ENCODE measurements at places on chromosomes 11 and 22.
A peak's percentile ranks its signal among the peaks of the same experiment; 100 is the strongest.

- DNase-seq, result peak; percentile 49
Measured at GRCh38 chr22:41915035-41915785, at the start of gene SHISA8. Gene SHISA8 (minus strand): TSS chr22:41915074. CDS start chr22:41914667, 407 bp downstream.

- no peak for DNase-seq
Measured at GRCh38 chr11:75031224-75031753, 42.6 kb downstream of the NEU3 start.

- peak; percentile 24 for DNase-seq
Measured at GRCh38 chr11:8019314-8020243, 32.4 kb downstream of the EIF3F start.

- DNase-seq, result no peak
Measured at GRCh38 chr11:41175304-41175972, 284.0 kb downstream of the LRRC4C start.

DNA sequence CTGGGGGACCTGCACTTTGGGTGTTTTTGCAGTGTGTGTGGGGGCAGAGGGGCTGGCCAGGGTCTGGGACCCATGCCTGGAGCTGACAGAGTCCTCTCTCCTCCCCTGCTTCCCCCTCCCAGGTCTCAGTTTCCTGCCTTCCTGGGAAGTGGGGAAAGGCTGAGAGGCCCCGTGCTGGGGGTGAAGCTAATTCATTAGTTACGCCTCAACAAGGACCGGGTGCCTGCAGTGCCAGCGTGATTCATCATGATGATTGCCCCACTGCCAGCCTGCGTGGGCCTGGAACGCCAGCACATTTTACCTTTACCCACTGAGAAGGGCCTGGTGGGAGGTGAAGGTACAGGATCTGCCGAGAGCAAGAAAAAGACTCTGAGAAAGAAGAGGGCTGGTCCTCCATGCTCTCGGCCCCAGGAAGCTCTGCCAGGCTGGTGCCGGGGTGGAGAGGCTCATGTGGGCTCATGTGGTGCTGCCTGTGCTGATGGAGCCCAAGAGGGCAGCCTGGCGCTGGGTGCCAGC is 2.9 kb upstream of the LRRC10B start:
- no peak for DNase-seq

- no peak for DNase-seq
Measured at GRCh38 chr22:27783436-27784119, 18.0 kb downstream of the MN1 start.
